RPMI7951 (cell line): ENCODE measurements at places on chromosomes 7 and 10. TPM values are rescaled to one million over a fixed set of nuclear protein-coding genes. Genes with fewer than 3 reads are reported as not detected.

DNA sequence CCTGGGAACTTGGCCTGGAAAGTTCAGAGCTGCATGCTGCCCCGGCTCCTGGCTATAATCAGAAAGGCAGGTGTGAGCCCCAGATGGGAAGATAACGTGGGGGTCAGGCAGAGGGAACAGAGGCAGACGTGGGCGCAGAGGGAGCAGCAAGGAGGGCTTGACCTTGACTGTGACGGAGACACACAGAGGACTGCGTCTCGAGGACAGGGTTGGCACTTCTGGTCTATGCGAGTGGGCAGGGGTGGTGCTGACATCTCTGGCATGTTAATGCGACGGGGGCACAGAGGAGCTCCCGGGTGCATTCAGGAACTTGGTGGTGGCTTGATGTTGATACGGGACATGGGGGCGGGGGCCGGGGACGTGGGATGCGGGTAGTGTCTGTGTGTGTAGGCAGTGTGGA is 232.1 kb upstream of the GRB10 start:
- DNase-seq: no peak

DNA sequence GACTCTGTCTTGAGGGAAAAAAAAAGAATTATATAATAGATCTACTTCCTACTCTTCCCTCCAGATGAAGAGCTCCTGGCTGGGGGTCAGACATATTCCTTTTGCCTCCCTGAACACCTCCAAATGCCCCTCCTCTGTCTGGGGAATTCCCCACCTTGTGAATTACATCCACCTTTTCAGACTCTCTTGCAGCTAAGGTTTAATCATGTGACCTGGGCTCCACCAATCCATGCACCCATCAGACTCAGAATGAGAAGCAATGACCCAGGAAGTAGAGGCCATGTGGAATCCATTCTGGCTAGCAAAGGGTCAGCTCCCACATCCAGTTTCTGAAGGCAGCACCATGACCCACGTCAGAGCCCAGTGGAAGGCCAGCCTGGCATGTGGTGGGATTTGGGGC is 93.6 kb upstream of the CUX1 start:
- no peak for DNase-seq

EEPD1 gene
- 2.5 and 5.2 TPM in 2 replicates for total RNA-seq

DNA sequence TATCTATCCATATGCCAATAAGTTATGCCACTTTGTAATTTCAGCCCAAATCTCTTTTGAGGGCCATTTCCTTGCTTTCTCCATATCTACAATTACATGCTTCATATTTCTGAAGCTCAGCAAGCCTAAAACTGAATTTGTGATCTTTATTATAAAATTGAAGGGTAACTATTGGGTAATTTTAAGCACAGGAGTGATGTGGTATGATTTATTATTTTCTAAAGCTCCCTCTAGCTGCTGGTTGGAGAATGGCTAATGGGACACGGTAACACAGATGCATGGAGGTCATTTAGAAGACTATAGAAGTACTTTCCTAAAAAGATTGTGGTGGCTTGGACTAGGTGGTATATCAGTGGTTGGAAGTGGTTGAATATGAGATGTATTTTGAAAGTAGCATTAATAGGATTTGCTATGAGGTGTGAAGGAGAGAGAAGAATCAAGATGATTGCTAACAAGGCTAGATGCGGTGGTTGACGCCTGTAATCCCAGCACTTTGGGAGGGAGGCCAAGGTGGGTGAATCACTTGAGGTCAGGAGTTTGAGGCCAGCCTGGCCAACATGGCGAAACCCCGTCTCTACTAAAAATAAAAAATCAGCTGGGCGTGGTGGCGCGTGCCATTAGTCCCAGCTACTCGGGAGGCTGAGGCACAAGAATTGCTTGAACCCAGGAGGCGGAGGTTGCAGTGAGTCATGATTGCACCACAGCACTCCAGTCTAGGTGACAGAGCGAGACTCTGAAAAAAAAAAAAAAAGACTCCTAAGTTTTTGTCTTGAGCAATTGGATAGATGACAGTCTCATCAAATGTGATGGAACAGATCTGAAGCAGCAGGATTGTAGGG is 13.9 kb downstream of the KLHDC10 start:
- peak; percentile 52 for DNase-seq

DNA sequence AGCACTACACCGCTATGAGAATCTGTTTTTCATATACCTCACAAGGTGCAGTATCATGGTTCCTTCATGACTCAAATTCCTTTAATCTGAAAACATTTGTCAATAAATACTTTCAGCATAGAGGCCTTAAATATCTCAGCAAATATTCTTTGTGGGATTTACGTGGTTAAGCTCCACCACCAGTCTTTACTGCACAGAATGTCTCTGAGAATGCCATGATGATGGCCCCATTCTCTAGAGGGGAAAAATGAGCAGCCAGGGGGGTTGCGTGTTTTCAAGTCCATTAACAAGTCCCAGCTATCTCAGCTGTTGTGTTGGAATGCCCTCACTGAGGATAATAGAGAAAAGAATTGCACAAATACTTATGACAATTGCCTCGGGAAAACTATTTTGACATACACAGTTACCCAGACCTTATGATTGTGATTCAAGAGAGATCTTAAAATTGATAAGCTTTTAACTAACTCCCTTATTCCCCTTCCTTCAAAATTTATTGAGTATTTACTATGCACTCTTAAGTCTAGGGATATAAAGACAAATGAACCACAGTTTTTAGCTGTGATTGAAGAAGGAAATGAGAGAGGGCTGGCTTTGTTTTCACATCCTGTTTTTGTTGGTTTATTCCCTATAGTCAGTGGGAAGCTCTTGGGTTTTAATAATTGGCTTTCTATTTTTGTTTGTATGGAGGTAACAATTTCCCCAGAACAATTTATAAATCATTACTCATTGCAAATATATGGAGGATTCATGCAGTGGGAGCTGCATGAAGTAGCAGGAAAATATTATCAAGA is 176.5 kb upstream of the VWC2 start:
- DNase-seq: no peak

DNA sequence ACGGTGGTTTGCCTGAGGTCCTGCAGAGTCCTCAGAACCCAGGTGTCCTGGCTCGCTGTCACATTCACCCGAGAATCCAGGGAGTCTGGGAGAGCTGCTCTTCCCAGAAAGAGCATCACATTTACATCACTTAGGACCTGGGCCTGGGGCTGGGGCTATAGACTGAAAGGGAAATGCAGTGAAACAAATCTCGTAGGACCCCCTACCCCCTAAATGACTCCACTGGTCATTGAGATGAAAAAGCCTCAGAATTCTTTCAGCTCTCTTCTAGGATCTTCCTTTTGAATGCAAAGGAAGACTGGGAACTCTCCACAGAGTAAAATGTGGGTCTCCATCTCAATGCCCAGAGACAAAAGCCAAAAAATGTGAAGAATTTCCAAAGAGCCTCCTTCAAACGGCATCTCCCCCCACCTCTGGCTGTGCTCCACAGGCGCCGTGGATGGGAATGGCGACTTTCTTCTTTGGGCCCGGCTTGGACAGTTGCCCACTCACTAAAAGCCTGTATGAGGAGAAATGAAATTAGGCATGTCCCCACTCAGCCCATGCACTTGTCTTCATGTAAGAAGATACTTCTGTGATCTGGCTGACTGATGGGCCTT is 49.0 kb upstream of the PODXL start:
- no peak for DNase-seq

SLC13A1 gene
- not detected in 2 replicates for total RNA-seq

CROT gene
- total RNA-seq: 13.9 and 21.6 TPM in 2 replicates

DNA sequence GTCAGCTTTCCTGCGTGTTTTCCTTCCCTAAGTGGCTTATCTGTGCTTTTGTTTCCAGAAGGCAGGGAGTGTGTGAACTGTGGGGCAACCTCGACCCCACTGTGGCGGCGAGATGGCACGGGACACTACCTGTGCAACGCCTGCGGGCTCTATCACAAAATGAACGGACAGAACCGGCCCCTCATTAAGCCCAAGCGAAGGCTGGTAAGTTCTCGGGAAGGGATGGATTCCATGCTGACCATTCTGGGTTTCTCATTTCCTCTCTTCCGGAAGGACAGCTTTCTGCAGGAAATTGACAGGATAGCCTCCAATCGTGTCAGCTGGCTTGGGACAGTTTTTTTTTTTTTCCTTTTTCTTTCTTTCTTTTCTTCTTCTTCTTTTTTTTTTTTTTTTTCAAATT is 9.4 kb downstream of the GATA3 start:
- peak; percentile 44 for DNase-seq

DNA sequence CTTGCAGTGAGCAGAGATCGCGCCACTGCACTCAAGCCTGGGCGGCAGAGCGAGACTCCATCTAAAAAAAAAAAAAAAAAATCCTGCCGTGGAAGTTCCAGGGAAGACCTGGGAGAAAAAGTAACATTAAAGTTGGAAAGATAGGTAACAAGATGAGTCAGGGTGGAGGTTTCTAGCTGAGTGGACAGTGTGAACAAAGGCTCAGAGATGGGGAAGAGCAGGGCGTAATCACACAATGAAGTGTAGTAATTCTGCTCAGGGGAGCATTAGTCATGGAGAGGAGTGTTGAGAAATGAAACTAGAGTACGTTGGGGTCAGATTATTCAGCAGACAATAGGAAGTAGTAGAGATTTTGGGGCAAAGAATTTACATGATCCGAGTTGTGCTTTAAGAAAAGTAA is 21.6 kb upstream of the WASL start:
- peak; percentile 74 for DNase-seq

GRCh38 chr10:27104919-27105318 is 4.6 kb upstream of the ANKRD26 start:
- DNase-seq: no peak

GRCh38 chr10:58237014-58237834 is 30.5 kb downstream of the IPMK start:
- peak; percentile 86 for DNase-seq

CTBP2 gene
- total RNA-seq: 45.4 and 48.1 TPM in 2 replicates

- no peak for DNase-seq
These were observed 746.0 kb upstream of the POT1 start for GRCh38 chr7:125675640-125676039.

- no peak for DNase-seq
These were observed 132.4 kb downstream of the CDK14 start for GRCh38 chr7:90728568-90728967.

DNA sequence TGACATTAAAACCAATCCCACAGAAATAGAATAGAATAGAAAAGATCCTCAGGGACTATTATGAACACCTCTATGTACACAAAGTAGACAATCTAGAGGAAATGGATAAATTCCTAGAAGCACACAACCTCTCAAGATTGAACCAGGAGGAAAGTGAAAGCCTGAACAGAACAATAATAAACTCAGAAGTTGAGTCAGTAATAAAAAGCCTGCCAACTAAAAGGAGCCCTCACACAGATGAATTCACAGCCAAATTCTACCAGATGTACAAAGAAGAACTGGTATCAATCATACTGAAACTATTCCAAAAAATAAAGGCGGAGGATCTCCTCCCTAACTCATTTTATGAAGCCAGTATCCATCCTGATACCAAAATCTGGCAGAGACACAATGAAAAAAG is 220.3 kb upstream of the HPS1 start:
- DNase-seq: no peak

DNA sequence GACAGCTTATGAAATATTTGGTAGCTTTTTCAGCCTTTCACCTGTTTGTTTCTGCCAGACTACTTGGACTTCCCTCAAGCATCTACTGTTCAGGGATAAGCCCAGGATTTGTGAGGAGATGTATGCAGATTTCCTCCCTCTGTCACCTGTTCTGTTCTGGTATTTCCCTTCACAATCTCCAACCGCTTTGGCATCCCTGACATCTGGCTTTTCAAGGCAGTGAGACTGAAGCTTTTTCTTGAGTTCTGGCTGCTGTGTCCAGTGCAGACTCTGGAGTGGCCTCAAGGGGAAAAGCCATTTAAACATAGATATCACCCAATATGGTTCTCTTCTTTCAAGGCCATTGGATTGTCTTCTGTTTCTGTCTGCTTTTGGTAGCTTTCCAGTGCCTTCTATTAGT is 369.7 kb downstream of the LRMDA start:
- no peak for DNase-seq

- DNase-seq: no peak
These were observed 51.4 kb upstream of the AMPH start for GRCh38 chr7:38682606-38683005.

DNA sequence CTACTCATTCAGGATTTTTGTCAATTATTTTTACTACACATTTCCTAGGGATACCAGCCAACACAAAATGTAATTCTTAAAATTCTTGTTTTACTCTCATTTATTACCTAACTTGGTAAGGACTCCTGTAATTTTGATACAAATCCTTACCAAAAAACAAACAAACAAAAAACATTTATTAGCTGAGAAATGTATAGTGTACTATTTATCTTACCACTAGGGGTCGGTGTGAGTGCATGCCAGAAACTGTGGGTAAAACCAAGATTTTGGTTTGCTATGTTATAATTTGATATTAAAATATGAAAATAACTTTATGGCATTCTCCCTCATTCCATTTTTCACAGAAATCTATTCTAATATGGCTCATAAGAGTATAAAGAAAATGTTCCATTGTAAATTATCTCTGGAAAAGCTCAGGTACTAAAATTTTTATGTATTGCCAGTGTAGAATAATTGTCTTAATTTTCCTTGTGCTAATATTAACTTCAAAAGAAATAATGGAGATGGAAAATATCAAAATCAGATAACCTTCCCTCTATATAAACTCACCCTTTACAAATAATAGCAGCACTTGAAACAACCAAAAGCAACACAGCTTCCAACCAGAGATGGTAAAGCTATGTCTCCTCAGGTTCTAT is 290.8 kb upstream of the PCDH15 start:
- DNase-seq: no peak

GRCh38 chr10:10687751-10688150 is 329.9 kb upstream of the CELF2 start:
- no peak for DNase-seq

TMEM213 gene
- not detected in 2 replicates for total RNA-seq

CFAP70 gene
- total RNA-seq: 0.12 TPM in 1 of 2 replicates, not detected in the other

LFNG gene
- total RNA-seq: 19.1 and 28.5 TPM in 2 replicates

PDE1C gene
- total RNA-seq: 17.5 and 19.1 TPM in 2 replicates

GRCh38 chr10:83078160-83078559 is 1061.1 kb upstream of the GHITM start:
- peak; percentile 74 for DNase-seq

- DNase-seq: peak; percentile 85
These were observed 1.2 kb upstream of the PFKFB3 start for GRCh38 chr10:6201516-6201975.

C10orf105 gene
- 0.10 and 0.12 TPM in 2 replicates for total RNA-seq

DNA sequence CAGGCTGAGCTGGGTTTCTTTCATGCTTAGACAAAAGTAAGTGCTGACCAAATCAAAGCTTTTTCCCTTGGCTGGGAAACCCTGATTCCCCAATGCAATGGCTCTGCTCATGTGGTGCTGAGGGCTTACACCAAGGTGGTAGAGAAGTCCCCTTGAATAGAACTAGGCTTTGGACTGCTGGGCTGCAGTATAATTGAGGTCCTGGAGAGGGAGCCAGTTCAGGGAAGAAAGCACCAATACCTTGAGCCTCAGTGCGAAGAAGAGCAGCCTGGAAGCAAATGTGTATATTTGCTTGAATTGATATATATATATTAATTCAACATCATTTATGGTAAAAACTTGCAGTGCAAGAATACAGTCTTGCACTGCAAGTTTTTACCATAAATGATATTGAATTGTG is 391.1 kb downstream of the RPS24 start:
- no peak for DNase-seq

- no peak for DNase-seq
These were observed 247.7 kb downstream of the PRKG1 start for GRCh38 chr10:51321980-51322379.

EVX1 gene
- total RNA-seq: not detected in 2 replicates

PIK3AP1 gene
- total RNA-seq: 0.10 TPM in 1 of 2 replicates, not detected in the other

- no peak for DNase-seq
These were observed 226.3 kb downstream of the GLI3 start for GRCh38 chr7:42010751-42011150.
